Activated naive CD4-positive, alpha-beta T cell treated with anti-CD3 and anti-CD28 coated beads for 36 hours (primary cell): ENCODE measurements at places on chromosomes 13 and 19. TPM values are rescaled to one million over a fixed set of nuclear protein-coding genes. Genes with fewer than 3 reads are reported as not detected.

DNA sequence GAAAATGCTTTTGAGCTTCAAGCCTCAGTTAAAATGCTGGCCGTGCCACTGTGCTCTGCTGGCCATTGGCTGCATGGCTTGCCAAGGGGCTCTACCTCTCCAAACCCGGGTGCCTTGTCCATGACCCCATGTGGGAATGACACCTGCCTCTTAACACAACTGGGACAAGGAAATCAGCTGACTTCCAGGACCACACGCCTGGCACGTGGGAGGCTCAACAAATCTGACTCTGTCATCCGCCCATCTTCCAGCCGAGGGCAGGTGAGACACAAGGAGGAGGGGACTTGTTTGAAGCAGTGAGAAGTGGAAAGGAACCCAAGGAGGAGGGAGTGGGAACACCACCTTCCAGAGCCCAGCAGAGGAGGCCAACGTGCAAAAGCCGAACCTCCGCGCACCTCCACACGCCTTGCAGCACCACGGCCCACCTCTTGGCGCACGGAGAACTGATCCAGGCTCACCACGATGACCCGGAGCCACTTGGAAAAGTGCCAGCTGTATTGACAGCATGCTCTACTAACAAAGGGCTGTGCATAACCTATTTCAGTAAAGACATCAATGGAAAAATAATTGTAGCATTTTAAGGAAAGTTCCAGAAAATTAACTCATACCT, 38.3 kb downstream of the COL4A1 start:
- no peaks in the 10 kb centered on the region for H3K36me3 ChIP-seq
- no peak overlapping the region for H3K4me3 ChIP-seq
- no peak for DNase-seq
- H3K27ac ChIP-seq: no peak overlapping the region
- H3K4me1 ChIP-seq: no peaks in the 10 kb centered on the region
- H3K27me3 ChIP-seq: peaks cover 7% of the 10 kb centered on the region

DNA sequence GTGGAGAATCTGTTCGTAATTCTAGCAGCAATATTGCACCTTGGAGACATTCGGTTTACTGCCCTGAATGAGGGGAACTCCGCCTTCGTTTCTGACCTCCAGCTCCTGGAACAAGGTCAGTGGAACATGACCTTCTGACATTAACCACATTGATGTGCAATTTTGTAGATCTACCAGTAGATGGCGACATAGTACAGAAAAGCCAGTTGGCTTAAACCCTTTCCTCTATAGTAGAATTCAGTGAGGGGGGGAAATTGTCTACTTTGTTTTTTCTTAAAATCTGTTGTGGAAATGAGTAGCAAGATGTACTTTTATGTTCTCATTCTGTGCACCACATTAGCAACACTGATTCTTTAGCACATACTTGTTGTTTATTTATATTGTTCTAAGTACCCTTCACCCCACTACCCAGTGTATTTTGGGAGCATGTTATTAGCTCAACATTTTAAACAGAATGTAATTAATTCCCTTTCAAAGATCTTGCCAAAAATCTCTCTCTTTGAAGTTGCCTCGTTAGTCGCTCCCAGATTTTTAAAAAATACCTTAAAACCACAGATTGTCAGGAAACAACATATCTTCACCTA, 332.2 kb downstream of the MYO16 start:
- H3K4me3 ChIP-seq: no peak overlapping the region
- H3K4me1 ChIP-seq: no peaks in the 10 kb centered on the region

The CGB3 gene
- not detected for total RNA-seq

The ZNF729 gene
- total RNA-seq: not detected

The HAUS8 gene
- 47.3 TPM for total RNA-seq
